NCI-H1417 treated with DMSO at 0.1 percent for 48 hours (cell line): ENCODE measurements at places on chromosomes 11 and 22.

DNA sequence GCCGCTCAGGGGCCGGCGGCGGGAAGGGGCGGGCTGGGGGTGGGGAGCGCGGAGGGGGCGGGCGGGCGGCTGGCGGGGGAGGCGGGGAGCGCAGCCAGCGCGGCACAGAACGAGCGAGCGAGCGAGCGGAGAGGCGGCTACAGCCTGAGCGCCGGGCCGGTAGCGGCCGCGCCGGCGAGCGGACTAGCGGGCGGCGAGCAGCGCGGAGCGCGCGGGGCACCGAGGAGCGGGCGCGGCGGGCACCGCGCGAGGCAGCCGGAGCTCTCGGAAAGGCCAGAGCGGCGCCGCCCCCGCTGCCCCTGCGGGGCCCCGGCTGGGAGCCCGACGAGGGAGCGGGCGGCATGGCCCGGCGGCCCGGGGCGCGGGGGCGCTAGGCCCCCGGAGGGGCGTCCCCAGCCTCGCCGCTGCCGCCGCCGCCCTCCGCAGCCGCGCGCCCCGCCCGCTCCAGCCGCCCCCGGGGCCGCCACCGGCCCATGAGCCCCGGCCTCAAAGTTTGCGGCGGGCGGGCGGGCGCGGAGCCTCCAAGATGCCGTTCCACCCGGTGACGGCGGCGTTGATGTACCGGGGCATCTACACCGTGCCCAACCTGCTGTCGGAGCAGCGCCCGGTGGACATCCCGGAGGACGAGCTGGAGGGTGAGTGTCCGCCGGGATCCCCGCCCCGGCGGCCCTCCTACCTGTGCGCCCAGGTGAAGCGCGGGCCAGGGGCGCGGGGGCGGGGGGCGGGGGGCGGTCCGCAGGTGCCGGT lies at the start of gene CABP7:
Gene CABP7, plus strand, starts transcription at position 105 of the 747 bp plus-strand sequence. Its CDS starts 422 bp downstream, at position 527.
- no peak for DNase-seq

DNA sequence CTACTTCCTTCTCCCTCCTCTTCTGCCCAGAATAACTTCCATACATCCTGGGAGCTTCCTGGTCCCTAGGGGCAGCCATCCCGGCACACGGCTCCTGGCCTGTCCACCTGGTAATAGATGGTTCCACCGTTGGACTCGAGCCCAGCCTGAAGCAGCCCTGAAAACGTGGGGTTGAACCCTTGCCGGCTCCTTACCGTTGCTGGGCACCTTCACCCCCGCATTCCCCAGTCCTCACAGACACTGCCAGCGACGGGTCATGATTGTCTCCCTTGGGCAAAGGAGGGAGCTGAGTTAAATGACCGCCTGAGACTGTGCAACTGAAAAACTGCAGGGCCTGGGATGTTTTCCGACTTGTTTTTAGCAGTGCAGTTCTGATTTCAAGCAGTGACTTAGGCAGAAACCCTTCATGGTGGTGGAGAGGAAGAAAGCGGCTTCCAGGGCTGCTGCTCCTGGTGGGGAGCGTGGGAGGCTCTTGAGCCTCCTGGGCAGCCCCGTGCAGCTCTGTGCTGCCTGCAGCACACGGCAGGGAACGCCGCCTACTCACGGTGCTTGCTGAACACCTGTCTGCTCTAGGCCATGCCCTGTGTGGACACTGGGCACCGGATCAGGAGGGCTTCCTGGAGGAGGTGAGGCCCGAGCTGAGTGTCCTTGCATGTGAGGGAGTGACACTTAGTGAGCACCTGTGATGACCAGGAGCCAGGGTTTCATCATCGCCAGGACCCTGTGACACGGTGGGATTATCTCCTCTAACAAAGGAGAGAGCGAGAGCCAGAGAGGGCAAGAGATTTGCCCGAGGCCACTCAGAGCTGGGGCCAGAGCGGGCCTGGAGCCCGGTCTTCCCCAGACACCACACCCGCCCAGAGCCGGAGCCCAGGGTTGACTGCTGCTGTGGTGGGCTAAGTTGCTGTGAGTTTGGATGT lies 77.4 kb downstream of the FBLN1 start:
- DNase-seq = no peak

DNA sequence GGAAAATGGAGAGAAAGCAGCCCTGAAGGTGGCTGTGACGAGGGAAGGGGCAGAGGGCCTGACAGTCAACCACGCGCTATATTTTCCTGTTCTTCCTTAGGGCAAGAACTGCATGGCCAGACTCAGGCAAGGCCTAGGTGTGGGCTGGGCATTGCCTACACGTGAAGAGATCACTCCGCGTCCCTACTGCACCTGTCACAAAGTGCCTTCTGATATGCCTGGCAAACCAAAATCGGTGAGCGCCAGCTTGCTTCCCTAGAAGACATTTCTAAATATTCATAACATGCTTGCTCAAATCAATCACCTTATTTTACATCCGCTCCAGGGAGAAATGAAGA lies 6.3 kb downstream of the TMEM121B start:
- no peak for DNase-seq

- DNase-seq = no peak
Observed at GRCh38 chr11:35822815-35823495, 120.9 kb upstream of the LDLRAD3 start.

DNA sequence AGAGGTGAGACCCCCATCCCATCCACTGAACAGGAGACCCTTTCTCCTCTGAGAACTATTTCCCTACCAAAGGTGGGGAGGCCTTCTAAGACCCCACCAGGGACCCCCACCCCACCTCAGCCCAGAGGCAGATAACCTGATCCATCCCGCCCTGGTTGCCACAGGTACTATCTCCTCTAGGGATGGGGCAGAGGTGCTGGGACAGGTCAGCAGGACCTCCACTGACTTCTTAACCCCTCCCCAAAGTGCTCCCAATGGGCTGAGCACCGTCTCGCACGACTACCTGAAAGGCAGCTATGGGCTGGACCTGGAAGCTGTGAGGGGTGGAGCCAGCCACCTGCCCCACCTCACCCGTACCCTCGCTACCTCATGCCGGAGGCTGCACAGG lies 4.3 kb downstream of the INPPL1 start:
- no peak for DNase-seq

- no peak for DNase-seq
Observed at GRCh38 chr11:20293531-20293930, 70.0 kb upstream of the HTATIP2 start.

DNA sequence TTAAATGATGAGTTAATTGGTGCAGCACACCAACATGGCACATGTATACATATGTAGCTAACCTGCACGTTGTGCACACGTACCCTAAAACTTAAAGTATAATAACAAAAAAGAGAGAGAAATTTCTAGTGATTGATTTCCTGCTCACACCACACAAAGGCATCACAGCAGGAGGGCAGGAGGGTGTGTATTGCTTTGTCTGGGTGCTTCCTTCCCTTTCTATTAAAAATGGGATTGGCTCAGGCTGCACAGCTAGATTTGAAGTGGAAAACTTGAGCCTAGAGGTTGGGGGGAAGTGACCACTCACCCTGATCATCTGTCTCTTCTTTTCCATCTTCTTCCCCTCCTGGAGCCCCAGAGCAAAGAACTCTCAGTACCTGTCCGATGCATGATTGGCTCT lies 944 bp upstream of the SCGB1D2 start:
- peak; percentile 18 for DNase-seq

GRCh38 chr11:1931341-1932104 lies 12.0 kb downstream of the TNNT3 start:
- no peak for DNase-seq

DNA sequence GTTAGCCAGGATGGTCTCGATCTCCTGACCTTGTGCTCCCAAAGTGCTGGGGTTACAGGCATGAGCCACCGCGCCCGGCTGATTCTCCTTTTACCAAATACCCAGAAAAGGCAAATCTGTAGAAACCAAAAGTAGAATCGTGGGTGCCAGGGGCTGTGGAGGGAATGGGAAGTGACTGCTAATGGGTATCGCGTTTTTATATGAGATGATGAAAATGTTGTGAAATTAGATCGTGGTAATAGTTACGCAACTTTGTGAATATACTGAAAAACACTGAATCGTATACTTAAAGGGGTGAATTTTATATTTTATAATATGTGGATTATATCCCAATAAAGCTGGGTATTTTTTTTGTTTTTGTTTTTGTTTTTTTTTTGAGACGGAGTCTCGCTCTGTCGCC lies 48.2 kb upstream of the CREB3L1 start:
- no peak for DNase-seq

DNA sequence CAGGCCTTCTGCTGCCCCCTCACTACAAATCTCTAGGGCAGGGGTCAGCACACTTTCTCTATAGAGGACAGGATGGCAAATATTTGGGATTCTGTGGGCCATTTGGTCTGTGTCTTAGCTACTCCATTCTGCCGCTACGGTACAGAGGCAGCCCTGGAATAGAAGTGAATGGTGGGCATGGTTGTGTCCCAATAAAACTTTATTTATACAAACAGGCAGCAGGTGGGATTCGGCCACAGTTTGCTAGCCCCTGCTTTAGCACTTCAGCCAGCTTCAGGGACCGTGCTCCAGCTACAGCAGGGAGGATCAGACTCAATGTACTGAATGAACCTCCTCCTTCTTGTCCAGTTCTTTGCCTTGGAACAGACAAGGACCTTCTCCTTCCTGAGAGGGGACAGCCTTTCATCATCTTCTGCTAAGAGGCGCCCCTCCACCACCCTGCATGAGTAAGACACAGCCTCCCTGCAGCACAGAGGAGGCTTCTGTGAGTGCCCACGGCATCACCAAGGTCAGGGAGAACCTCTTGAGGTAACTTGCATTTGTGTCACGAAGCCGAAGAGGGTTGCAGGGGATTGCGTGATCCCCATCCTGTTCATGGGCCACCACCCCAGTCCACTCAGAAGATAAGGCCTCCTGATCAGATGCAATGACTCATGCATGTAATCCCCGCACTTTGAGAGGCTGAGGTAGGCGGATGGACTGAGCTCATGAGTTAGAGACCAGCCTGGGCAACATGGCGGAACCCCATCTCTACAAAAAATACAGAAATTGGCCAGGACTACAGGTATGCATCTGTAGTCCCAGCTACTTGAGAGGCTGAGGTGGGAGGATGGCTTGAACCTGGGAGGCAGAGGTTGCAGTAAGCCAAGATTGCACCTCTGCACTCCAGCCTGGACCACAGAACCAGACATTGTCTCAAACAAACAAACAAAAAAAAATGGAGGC lies 4.6 kb downstream of the C11orf24 start:
- DNase-seq = no peak

DNA sequence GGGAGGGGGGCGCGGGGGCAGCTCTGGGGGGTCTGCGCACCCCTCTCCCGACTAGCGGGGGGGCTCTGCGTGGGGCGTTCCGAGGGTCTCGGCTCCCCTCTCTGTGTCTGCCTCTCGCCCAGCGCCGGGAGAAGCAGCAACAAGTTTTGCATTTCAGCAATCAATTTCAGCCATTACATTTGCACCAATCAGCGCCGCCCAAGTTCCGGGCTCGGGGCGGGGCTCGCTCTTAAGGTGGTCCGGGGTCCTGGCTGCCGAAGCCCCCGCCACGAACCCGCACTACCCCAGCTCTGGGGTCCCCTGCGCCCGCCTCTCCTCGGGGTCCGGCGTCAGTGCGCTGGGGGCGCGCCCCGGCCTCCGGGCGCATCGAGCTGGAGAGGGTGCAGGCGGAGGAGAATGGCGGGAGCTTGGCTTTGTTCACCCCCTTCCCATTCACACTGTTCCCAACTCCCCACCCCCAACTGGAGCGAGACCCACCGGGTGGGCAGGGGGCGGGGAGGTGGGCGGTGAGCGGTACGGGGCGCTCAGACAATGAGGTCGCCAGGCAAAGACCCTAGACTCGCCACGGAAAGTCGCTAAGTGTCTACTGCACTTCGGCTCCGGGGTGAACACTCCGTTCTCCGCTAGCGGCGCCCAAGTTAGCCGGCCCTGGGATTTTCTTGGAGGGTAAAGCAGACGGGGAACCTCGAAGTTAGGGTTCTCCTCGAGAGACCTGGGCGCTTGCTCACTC lies at the start of gene MN1:
Gene MN1, minus strand, starts transcription at position 141 of the 730 bp plus-strand sequence. CDS start 1,213 bp downstream, outside the sequence.
- no peak for DNase-seq

DNA sequence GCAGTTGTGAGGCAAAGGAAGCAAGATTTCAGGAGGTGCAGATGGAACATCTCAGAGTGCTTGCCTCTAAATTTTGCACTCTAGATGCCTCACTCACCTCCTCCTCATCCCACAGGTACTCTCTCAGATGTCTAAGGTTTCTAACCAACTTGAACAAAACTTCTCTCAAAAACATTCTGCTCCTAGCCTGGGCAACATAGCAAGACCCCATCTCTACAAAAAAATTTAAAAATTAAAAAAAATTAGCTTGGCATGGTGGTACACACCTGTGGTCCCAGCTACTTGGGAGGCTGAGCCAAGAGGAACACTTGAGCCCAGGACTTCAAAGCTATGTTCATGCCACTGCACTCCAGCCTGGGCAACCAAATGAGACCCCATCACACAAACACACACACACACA lies 4.2 kb downstream of the ZNF280A start:
- DNase-seq = no peak

GRCh38 chr22:49583341-49583740 lies 244.3 kb downstream of the BRD1 start:
- DNase-seq = no peak

- no peak for DNase-seq
Observed at GRCh38 chr11:8596504-8597046, 2.5 kb upstream of the STK33 start.

GRCh38 chr22:22703715-22704114 lies 59.3 kb downstream of the GGTLC2 start:
- no peak for DNase-seq

DNA sequence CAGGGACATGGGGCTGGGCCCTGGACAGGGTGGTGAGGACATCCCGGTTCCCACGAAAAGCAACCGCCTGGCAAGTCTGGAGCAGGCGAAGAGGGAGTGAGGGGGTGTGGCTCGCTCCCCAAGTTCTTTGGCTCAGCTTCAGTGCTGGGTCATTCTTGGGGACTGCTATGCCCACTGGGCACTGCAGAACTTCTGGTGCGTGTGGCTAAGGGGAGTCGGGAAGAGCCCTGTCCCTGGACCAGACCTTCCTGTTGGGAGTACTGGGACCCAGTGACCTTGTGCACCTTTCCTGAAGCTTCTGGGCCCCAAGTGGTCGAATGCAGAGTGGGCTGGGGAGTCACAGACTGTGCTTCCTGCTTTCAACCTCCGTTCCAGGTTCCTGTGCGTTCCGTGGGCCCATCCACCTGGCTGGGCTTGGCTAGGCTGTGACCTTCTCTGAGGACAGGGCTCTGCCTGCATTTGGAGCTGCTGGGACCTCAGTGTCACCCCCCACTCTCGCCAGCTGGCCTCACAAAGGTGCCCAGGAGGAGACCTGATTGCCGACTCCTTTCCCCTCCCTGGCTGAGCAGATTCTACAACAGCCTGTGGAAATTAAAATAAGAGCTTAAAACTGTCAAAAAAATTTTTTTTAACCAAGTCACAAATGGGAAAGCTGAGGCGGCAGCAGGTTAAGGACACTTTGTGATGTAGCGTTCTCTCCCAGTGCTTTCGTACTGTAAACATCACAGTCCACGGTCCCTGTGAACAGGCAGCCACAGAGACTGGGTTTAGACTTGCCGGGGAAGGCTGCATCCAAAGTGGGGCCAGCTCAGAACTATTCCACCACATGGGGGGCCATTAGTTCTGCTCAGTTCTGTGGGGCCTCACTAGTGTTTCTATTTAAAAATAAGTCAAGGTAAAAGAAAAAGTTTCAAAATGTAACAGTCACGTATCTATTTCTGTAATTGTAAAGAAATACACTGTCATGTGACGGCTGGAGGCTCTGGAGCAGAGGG lies 63.8 kb upstream of the WNT7B start:
- no peak for DNase-seq
